Stimulated activated CD4-positive, alpha-beta T cell treated with anti-CD3 and anti-CD28 coated beads, Interleukin-15, amount 100 ng/mL, for 48 hours (primary cell): ENCODE measurements at places on chromosomes 16 and 17.

DNA sequence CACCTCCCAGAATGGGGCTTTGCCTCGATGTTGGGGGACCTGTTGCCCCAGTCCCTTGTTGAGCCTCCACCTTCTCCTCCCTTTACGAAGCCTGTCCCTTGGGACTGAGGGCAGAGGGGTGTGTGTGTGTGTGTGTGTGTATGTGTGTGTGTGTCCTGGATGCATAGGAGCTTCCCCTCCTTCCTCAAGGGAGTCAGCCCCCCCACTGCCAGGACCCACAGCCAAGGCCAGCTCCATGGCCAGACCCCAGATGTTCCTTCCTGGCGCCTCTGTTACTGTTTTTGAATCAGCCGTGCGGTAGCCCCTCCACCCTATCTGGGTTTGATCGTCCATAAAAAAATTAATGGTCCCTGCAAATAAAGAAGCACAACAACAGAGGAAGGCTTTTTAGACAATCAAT, 17.7 kb upstream of the DOK4 start:
- no peak for DNase-seq

- DNase-seq, result no peak
Measured at GRCh38 chr16:47949714-47950113, 206.1 kb downstream of the ABCC12 start.

- no peak for DNase-seq
Measured at GRCh38 chr16:79182616-79183015, 417.9 kb downstream of the MAF start.

- DNase-seq, result no peak
Measured at GRCh38 chr16:82055728-82056549, 20.9 kb downstream of the HSD17B2 start.

GRCh38 chr17:9850151-9850550, 24.4 kb downstream of the GLP2R start:
- no peak for DNase-seq

DNA sequence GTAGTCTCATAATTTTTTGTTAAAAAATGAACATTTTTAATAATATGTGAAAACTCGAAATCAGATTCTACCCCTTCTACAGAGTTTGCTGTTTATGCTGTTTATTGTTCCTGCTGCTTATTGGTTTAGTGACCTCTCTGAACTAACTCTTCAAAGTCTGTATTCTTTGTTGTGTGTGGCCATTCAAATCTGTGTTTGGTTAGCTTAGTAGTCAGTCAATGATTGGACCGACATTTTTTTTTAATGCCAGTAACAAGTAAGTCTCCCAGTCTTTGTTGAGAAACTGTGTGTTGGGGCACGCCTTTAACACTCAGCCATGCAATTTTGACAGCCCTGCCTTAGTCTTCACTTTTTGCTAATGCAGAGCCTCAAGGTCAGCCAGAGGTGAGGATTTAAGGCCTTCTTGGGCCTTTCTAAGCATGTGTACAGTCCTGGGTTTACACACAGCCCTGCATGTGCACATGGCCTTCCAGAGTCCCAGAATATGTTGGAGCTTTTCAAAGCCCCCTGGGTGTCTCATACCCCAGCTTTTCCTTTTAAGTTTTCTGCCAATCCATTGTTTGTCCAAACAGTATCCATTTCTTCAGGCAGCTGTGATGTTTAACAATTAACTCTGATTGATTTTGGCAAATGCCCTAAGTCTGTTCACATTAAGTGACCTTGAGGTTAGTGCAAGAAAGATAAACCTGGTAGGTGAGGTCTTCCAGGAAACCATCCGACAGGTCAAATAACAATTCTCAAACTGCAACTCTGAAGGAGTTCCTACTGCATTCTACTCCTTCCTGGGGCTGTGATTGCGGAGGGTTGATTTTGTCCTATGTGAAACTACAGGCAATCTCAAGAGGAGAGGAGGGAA, 389.3 kb downstream of the PMP22 start:
- DNase-seq, result no peak

GRCh38 chr17:45405250-45406086, 27.2 kb downstream of the ARHGAP27 start:
- no peak for DNase-seq
